ENCODE measurements at places on chromosomes 2 and 18.

GRCh38 chr18:9428301-9428706, 47.0 kb upstream of the RALBP1 start:
- DNase-seq = no peak

GRCh38 chr2:221312634-221313033, 259.5 kb downstream of the EPHA4 start:
- no peak for DNase-seq

DNA sequence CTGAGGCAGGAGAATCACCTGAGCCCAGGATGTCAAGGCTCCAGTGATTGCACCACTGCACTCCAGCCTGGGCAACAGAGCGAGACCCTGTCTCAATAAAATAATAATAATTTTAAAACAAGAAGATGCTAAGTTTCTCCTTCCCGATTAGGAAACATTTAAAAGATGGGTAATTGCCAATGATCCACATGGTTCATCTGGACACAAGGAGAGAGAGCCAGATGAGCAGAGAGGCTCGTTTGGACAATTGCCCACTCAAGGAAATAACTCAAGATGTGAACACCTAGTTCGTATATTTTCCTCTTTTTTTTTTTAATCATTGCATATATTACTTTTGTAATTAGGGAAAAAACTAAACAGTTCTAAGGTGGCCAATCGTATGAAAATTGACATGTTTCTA, 3.6 kb upstream of the ACTG2 start:
- no peak for DNase-seq

GRCh38 chr2:12192762-12193161, 446.3 kb downstream of the LPIN1 start:
- DNase-seq = no peak

DNA sequence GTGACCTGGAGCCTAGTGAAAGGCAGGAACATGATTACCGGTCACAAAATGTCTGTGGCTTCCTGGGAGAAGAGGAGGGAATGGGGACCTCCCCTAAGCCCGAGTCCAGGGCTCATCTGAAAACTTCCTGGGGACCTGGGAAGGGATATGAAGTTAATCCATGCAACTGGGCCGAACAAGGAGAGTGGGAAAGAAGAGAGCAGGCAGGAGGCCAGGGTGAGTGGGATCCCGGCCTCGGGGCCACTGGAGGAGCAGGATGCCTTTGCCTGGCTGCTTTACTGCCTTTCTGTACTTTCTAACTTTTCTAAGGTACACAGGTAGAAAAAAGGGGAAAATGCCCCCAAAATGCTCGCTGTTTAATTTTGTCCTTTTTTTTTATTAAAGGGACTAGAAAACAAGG, 43.4 kb upstream of the MAL start:
- no peak for DNase-seq

- no peak for DNase-seq
Measured at GRCh38 chr2:109277406-109277805, 148.4 kb downstream of the SH3RF3 start.

All from pulmonary artery endothelial cell (primary cell).